Midbrain (tissue), 1 donor: ENCODE measurements at places on chromosomes 4 and X.

DNA sequence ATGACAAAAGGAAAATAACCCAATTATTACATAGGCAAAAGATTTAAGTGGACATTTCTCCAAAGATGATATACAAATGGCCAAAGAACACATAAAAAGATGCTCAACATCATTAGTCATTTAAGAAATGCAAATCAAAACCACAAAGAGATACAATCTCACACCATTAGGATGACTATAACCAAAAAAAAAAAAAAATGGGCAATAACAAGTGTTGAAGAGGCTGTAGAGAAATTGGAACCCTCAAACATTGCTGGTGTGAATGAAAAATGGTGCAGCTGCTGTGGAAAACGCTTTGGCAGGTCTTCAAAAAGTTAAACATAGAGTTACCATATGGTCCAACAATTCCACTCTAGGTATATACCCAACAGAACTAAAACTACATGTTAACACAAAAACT, 5.6 kb upstream of the PRDX4 start:
- no peak for DNase-seq

GRCh38 chrX:17923546-17923945, 62.4 kb upstream of the RAI2 start:
- DNase-seq, result no peak

- DNase-seq, result no peak
Measured at GRCh38 chrX:19739683-19740082, 147.7 kb downstream of the SH3KBP1 start.

GRCh38 chrX:3777416-3777815, 64.0 kb upstream of the PRKX start:
- DNase-seq, result no peak

DNA sequence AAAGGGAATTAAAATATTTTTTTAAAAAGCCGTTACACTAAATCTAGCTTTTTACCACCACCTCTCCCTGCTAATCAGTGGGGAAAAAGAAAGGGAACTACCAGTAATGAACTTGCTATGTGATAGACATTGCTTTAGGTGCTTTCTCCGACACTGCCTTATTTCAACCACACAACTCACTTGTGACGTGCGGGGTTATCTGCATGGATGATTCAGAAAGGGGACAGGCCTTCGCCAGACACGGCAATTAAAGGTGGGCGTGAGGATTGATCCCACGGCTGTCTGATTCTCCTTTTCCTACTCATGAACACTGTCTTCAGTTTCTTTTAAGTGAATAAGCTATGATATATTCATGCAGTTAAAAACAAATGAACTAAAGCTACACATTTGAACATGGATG, 882 bp upstream of the CXCR3 start:
- DNase-seq, result no peak

DNA sequence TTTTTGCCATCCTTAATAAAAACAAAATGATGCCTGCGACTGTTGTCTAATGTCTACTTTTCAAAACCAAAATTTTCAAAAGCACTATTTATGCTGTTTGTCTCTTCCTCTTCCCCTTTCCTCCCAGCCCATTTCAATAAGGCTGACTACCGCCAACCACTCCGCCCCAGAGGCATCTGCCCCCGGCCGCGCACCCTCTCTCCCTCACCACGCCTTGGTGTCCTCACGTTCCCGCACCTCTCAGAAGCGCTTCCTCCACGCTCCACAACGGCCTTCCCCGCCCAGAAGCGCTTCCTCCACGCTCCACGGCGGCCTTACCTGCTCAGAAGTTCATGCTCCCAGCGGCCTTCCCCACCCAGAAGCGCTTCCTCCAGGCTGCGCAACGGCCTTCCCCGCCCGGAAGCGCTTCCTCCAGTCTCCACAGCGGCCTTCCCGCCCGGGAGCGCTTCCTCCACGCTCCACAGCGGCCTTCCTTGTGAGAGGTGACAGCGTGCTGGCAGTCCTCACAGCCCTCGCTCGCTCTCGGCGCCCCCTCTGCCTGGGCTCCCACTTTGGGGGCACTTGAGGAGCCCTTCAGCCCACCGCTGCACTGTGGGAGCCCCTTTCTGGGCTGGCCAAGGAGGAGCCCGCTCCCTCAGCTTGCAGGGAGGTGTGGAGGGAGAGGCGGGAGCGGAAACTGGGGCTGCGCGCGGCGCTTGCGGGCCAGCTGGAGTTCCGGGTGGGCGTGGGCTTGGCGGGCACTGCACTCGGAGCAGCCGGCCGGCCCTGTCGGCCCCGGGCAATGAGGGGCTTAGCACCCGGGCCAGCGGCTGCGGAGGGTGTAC, 490.4 kb upstream of the ZFP42 start:
- DNase-seq, result no peak

DNA sequence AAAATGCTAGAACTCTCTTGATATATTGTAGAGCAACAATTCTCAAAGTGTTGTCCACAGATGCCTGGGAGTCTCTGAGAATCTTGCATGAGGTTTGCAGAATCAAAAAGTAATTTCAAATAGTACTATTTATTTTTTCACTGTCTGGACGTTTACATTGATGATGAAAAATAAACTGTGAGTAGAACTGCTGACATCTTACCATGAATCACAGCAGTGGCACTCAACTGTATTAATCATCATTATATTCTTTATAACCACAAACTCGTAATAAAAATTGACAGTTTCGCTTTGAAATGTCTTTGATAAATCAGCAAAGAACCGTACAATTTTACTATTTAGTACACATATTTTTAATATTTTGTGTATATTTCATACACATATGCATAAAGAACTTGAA, 94.5 kb downstream of the NAF1 start:
- DNase-seq, result no peak

DNA sequence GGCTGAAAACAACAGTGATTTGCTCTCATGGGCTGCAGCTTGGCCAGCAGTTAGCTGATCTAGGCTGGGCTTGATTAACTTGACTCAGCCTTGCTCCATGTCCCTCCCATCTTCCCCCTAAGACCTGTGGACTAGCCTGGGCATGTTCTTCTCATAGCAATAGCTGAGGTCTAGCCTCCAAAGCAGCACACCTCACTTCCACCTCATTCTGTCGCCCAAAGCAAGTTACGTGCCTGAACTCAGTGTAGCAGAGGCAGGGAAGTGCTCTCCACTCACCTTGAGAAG, 62.2 kb downstream of the EVC start:
- no peak for DNase-seq

GRCh38 chrX:42027367-42028000, 104.1 kb upstream of the CASK start:
- DNase-seq, result no peak

DNA sequence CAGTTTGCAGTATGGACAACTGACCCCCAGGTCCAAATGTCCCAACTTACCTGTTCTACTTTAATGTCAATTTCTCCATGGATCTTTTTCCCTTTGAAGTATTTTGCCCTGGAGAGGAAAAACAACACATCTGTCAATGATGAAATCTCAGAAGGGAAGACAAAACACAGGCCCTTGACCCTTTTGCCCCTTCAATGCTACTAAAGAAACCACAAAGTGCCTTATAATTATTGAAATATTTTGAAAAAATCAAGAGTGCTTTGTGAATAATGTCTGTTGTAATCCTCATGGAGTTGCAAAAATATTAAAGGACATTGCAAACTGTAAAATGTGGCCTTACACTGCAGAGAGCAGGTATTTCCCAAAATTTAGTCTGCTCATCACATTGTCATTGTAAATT, 12.6 kb downstream of the SYN1 start:
- no peak for DNase-seq

- no peak for DNase-seq
Measured at GRCh38 chrX:109967156-109967555, 35.8 kb upstream of the TMEM164 start.

- DNase-seq, result no peak
Measured at GRCh38 chrX:72478853-72479252, 93.8 kb downstream of the HDAC8 start.

GRCh38 chrX:71282514-71283402, 677 bp upstream of the NONO start:
- peak; percentile 79 for DNase-seq

DNA sequence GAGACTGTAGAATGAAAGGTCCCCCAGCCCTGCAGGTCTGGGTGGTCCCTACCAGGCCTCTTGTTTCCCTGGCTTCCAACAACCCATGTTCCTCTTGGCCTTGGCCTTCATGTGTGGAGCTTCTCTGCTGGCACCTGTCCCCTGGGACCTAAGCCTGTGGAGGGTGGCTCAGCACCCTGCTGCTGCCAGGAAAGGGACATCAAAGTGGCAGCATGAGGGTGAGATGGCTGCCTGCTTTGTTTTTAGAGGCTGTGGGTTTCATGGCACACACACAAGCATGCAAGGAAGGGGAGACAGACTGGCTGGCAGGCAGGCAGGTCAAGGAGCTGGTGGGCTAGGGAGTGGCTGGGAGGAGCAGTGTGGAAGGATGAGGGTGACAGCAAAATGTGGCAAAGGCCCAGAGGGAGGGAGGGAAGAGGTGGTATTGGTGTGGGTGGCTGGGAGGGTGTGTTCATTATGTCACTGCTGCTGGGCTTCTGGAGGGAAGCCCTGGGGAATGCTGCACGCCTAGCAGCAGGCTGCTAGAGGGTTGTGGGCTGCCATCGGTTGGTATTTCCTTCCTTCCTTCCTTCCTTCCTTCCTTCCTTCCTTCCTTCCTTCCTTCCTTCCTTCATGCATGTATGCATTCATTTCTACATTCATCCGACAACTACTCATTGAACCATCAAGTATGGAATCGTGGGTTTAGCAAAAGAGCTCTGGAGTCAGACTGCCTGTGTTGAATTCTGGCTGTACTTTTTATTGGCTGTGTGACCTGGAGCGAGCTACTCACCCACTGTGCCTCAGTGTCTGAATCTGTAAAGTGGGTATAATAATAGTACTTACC, 128.7 kb upstream of the PJA1 start:
- DNase-seq, result no peak

DNA sequence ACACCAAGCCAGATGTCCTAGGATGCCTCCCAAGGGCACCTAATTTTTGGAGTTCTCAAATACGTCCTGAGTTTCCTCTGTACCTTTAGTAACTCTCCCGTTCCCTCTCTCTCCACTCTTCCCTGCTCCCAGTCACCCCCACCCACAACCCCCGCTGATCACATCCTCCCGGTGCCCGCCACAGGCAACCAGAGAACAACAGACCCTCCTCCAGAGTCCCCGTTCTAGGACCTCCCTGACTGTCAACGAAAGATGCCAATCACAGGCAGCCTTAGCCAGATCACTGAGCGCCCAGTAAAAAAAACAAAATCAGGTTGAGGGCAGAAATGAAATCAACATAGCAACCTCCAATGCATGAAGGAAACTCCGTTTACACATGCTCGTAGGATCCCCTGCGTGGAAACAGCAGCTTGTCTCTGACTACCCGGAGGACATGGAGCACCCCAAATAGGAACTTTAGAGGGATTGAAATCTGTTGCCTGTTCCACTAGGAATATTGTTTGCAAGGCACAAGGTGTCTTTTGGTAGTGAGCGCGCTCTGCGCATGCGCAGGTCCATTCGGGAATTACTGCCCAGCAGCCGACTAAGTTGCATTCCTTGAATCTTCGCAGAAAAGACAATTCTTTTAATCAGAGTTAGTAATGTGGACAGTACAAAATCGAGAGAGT, at the start of gene GABRB1:
Gene GABRB1, plus strand, starts transcription at position 557 of the 668 bp plus-strand sequence.
- DNase-seq, result peak; percentile 81

GRCh38 chr4:1794809-1795298, 1.8 kb downstream of the FGFR3 start:
- DNase-seq, result no peak

- peak; percentile 15 for DNase-seq
Measured at GRCh38 chrX:12956704-12957534, 18.0 kb upstream of the TMSB4X start.

DNA sequence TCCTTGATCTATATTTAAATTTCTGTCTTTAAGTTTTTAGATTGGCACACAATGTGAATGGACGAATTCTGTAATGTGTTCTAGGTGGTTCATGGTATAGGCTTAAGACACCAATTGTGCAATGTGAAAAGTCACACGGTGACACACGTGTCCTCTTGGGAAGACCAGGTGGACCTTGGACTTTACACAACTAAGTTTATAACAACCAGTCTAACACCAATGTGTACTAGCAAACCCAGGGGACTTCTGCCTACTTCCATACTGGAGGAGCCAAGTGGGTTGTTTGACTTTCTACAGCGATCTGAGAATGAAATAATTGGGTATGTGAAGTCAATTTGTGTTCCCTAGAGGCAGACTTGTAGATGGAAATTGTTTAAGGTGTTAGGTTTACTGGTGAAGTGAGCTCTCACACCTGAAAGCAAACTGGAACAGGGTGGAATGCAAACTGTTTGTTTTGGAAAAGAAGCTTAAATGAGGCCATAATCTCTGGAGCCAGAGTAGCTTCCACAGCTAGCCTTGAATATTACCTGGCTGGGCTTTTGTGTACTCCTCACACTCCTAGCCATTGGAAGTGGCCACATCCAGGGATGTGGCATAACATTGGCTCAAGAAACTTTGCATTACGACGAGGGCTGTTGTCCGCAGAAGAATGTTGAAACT, 45.9 kb upstream of the WDR1 start:
- no peak for DNase-seq
